ENCODE measurements at places on chromosomes 4 and X. TPM values are rescaled to one million over a fixed set of nuclear protein-coding genes. Genes with fewer than 3 reads are reported as not detected.

Gene DDIT4L
- total RNA-seq = 0.68 TPM

Gene KLKB1
- total RNA-seq = not detected

Gene POU4F2
- total RNA-seq = not detected

Gene RADX
- 3.6 TPM for total RNA-seq

Gene SYTL5
- not detected for total RNA-seq

Gene GSX2
- not detected for total RNA-seq

Gene CITED1
- total RNA-seq = not detected

Gene VSIG4
- total RNA-seq = 0.54 TPM

Gene GABRE
- 0.21 TPM for total RNA-seq

Gene ATOH1
- not detected for total RNA-seq

Gene ZMYM3
- total RNA-seq = 16.7 TPM

Gene TMEM31
- not detected for total RNA-seq
